ENCODE measurements at places on chromosomes 16 and 17.

- no peak for DNase-seq
These were observed 44.4 kb downstream of the CLEC19A start for GRCh38 chr16:19329932-19330331.

DNA sequence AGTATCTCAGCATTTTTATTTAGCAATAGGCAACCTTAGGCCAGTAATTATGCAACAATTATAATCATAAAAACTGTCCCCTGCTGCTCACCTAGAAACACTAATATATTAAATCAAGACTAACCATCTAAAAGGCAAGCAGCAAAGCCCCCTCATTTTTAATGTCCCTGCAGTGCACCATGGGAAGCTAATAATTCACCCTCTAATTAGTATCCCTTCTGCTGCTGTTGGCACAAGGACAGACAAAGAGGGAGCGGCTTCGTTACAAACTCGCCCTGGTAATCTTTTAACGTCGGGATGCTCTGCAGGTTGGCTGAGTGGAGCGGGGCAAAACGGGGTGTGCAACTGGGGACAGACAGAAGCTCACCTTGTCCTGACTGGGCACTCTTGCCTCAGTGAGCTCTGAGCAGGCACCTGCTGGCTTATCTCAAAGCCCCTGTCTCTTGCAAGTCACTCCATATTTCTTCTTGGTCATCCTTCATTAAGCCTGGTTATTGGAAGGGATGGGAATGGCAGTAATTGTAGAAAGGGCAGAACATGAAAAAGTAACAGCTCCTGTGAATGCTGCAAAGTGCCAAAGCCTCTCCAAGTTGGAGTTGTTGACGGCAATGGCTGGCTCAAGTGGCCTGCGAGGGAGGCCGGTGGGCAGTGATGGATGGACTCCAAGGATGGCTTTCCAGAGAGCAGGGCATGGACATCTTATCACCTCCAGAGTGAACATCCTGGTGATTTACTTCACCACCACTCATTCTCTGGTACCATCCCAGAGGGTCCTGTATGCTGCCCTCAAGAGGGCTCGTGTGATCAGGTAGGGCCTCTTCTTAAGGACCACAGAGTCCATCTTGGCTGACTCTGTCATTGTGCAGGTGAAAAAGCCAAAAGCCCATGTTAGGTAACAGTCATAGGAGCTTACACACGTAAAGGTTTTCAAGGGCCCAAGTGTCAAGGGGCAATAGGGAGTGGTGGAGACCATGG lies 219.6 kb upstream of the N4BP1 start:
- DNase-seq: no peak

DNA sequence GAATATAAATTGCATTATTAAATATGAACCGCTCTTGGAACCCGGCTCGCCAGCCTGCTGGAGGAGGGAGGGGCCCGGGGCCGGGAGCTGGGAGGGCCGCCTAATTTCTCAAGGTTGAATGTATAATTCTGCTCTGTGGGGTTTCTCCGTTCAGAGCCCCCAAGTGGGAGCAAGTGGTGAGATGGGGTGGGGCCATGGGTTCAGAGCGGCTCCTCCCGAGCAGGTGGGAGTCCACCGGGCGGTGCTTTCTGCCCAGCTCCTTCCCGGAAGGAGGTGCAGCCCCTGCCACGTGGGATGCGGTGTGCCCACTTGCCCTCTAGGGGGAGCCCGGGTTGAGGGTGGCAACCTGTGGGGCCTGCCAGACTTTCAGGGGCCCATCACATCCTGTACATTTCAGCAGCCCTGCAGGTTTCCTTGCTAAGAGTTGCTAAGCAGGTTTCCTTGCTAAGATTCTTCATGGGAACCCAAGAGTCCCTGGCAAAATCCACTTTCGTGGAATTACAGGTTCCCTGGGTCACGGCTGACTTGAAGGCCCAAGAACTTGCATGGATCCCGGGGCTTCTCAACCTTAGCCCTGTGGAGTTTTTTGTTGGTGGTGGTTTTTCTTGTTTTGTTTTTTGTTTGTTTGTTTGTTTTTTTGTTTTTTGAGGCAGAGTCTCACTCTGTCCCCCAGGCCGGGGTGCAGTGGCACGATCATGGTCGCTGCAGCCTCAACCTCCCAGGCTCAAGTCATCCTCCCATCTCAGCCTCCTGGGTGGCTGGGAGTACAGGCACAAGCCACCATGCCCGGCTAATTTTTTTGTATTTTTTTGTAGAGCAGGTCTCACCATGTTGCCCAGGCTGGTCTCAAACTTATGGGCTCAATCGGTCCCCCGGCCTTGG lies 196.7 kb upstream of the GSE1 start:
- DNase-seq: peak; percentile 78

- no peak for DNase-seq
These were observed 6.1 kb upstream of the PHF12 start for GRCh38 chr17:28957277-28957991.

DNA sequence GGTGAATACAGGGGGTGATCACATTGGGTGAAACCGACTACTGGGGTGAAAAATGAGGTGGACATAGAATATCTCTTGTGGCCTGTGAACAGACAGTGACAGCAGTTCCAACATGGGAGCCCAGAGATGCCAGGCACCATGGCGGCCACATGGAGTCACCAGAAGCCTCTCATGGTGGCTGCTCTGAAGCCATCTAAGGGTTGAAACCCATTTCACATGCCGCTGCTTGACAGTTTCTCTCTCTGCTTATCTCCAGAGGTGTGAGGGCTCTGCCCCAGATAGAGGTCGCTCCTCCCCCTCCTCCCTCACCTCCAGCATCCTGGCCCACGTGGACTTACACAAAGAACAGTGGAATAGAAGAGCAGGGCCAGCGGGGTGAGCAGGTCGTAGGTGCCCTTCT lies 37.9 kb upstream of the PIK3R6 start:
- no peak for DNase-seq

GRCh38 chr17:73706858-73707257 lies 62.6 kb upstream of the SDK2 start:
- no peak for DNase-seq

GRCh38 chr17:70110443-70110880 lies 35.4 kb downstream of the KCNJ16 start:
- no peak for DNase-seq

GRCh38 chr17:72419866-72420774 lies 299.3 kb downstream of the SOX9 start:
- peak; percentile 81 for DNase-seq

DNA sequence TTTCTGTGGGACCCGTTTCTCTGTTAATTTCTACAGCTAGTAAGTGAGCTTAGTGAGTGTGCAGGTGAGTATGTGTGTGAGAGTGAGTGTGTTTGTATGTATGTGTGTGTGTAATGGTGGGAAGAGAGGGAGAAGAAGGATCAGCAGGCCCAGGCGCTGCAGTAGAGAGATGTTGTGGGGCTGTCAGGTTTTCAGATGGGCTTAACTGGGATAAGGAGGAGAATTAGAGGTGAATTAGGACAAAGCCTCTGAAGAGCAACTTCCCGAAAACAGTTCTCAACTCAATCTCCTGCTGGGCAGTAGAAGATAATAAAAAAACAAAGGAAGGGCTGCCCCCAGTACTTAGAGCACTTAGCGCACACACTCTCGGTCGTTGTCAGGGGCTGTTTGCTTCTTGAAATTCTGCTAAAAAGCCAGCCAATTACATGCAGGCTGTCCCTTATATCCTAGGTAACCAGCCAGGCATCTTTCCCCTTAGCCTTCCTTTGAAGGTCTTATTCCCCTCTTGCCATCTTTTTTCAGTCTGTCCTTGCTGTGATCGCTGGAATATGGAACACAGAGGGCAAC lies 63.4 kb downstream of the CLEC16A start:
- DNase-seq: no peak

- DNase-seq: no peak
These were observed 264.3 kb downstream of the CPPED1 start for GRCh38 chr16:12539185-12539929.

DNA sequence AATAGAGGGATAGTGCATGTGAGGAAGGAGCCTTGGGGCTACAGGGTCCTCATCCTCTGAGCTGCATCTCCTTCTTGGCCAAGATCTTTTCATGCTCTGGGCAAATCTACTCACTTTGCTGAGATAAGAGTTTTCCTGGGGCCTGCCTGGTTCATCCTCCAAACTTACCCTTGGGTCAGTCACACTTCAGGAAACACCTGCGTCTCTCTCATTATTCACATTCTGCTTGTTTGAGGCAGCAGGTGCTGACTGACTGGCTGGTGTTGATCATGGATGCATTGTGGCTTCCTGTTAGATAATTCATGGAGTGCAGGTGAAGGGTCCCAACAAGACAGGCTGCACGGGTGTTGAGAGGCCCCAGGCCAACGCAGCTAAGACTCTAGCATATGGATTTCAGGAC lies 162.6 kb downstream of the SALL1 start:
- no peak for DNase-seq

GRCh38 chr17:66135896-66136295 lies 56.0 kb downstream of the CEP112 start:
- no peak for DNase-seq

DNA sequence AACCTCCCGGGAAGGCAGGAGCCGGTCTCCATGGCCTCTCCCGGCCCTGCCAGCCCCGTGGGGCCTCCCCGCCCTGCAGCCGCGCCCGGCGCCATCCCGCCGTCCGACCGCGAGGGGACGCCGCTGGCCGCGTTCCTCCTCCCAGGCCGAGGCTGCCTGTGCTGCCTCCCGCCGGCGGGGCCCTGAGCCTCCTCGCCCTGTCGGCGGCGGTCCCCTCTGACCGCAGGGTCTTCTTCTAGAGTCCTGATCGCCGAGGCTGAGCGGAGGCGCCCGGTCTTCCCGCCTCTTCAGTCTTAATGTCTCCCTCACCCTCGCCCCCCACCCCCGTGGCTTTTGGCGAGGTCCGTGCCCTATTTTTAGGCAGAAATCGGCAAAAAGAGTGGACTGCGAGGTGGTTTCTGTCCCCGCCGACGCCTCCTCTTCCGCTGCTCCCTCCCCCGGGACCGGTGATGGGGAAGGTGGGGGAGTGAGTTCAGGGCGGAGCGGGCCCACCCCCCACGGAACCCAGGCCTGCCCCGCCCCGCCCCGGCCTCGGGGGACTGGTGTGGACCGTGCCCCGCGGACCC lies 794 bp upstream of the CPNE7 start:
- peak; percentile 91 for DNase-seq

DNA sequence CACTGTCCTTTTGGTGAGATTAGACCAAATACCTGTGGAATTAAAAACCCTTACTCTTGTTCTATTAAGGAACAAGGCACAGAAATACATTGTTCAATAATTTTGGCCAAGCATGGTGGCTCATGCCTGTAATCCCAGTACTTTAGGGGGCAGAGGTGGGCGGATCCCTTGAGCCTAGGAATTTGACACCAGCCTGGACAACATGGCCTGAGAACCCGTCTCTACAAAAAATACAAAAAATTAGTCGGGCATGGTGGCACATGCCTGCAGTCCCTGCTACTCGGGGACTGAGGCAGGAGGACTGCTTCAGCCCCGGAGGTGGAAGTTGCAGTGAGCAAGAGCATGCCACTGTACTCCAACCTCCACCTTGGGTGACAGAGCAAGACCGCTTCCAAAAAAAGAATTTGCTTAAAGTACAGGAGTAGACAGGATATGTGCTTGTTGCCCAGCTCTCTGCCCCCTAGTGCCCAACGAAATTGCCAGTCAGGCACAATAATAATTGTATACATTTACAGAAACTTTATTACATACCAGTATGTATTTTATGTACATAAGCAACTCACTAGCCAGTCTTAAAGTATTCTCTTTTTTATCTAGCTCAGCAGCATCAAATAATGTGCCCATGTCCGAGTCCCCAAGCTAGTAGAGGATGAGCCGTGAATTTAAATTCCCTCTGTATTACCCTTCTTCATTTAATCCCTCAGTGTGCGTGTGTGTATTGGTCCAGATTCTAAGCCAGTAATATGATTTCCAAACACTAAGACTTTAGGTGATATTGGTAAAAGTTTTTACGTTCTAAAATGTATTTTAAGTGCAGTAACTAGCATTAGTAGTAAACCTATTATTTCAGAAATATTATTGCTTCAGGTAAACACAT lies 1.4 kb downstream of the THUMPD1 start:
- peak; percentile 11 for DNase-seq
